ENCODE measurements at places on chromosomes 12 and 14. TPM values are rescaled to one million over a fixed set of nuclear protein-coding genes. Genes with fewer than 3 reads are reported as not detected.

The ALX1 gene
- not detected for total RNA-seq

GRCh38 chr14:63614679-63615363 lies 26.9 kb downstream of the WDR89 start:
- no peak overlapping the region for H3K4me3 ChIP-seq
- no peaks in the 10 kb centered on the region for H3K27me3 ChIP-seq
- H3K4me1 ChIP-seq: no peaks in the 10 kb centered on the region

GRCh38 chr12:48291511-48291910 lies 59.2 kb downstream of the ZNF641 start:
- no peak overlapping the region for H3K27ac ChIP-seq
- no peaks in the 10 kb centered on the region for H3K36me3 ChIP-seq
- no peaks in the 10 kb centered on the region for H3K4me1 ChIP-seq
- no peak for DNase-seq

DNA sequence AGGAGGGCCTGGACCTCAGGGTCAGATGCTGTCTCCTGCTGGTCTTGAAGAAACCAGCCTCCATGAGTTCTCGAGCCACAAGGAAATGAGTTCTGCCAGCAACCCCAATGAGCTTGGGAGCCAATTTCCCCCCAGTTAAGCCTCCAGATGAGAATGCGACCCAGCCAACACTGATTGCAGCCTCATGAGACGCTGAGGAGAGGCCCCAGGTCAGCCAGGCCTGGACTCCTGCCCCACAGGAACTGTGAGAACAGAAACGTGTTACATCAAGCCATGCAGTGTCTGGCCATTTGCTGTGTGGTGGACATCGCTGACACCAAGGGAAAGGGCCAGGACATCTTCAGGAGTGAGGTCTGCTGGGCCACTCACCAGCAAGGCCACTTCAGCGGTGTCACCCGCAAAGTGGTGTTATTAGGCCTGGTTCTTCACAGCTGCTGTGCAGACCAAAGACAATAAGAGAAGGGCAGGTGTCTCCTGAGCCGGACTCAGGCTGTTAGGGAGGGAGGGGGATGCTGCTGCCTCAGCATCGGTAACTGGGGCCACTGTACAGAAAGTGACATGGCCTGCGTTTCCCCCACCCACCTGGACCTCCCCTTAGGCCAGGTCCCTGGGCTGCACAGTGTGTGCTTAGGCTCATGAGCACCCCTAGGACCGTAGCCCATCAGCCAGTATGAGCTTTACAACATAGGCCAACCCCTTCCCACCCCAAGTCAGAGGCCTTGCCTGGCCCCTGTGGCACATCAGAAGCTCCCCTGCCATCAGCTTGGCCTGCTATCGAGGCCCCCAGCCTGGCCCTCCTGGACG lies 272.4 kb upstream of the RTL1 start:
- DNase-seq: no peak
- no peaks in the 10 kb centered on the region for H3K4me1 ChIP-seq
- H3K27ac ChIP-seq: no peak overlapping the region
- H3K36me3 ChIP-seq: no peaks in the 10 kb centered on the region

The CBLN3 gene
- 1.8 TPM for total RNA-seq

GRCh38 chr14:26204728-26205479 lies 392.9 kb downstream of the NOVA1 start:
- H3K36me3 ChIP-seq: no peaks in the 10 kb centered on the region
- peak overlapping the region; percentile 24 for H3K4me3 ChIP-seq
- peak; percentile 20 for DNase-seq

The PTPN6 gene
- 48.1 TPM for total RNA-seq

DNA sequence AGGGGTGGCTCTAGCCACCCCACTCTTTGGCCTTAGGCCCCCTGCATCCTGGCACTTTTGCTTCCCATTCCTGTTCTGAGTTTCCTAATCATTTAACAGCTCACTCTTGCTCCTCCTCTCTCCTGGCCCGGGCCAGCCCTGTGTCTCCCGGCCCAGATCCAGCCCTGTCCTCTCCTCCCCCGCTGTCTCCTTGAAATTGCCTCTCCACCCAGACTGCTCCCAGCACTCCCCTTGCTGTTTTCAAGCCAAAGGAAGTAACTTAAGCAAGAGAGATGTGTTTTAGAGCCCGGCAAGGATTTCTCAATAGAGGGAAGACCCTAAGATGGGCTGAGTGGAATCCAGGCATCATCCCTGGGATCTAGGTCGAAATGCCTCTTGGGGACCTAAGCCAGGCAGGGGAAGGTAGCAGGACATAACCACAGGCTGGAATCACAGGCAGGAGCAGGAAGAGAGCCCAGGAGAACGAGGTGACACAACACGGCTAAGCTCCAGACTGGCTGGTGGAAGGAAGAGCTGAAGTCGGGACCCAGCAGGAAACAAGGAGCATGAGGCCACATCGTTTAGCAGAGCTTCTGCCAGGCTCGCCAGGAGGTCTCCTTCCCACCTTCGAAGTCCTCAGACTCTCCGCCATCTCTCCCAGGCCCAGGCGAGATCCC lies 2.0 kb upstream of the LRP1-AS start:
- no peak overlapping the region for H3K4me3 ChIP-seq
- peaks cover 38% of the 10 kb centered on the region for H3K4me1 ChIP-seq
- H3K36me3 ChIP-seq: no peaks in the 10 kb centered on the region
- H3K27ac ChIP-seq: peak overlapping the region; percentile 84
- DNase-seq: peak; percentile 82

The CCDC196 gene
- total RNA-seq: 0.82 TPM

DNA sequence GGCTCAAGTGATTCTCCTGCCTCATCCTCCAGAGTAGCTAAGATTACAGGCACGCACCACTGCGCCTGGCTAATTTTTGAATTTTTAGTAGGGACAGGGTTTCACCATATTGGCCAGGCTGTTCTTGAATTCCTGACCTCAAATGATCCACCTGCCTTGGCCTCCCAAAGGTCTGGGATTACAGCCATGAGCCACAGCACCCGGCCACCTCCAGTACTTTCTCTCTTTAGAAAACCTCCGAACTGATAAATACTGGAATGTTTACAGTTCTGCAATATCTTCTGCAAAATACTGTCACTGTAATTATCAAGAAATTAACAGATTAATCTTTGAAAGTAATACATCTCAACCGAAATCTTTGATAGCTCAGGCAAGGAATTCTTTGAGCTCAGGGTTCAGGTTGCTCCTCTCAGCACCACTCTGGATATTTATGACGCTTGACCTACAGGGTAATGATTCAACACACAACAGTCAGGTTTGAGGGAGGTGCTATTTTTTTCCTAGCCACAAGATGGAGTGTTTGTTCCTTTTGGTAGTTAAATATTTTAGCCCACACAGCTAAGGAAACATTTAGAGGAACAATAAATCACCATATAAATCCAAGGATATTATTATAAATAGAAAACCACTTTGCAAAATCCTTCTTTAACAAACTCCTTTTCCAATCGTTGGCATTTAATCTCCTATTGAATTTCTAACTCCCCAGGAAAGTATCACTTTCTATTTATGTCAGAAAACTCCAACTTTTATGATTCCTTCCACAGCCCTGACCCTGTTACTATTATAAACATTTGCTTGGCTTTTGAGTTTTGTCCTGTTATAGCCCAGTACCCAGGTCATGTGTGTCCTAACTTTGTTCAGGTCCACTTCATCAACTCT lies 48.6 kb upstream of the GTF2A1 start:
- no peaks in the 10 kb centered on the region for H3K36me3 ChIP-seq
- H3K27ac ChIP-seq: no peak overlapping the region
- H3K27me3 ChIP-seq: no peaks in the 10 kb centered on the region

DNA sequence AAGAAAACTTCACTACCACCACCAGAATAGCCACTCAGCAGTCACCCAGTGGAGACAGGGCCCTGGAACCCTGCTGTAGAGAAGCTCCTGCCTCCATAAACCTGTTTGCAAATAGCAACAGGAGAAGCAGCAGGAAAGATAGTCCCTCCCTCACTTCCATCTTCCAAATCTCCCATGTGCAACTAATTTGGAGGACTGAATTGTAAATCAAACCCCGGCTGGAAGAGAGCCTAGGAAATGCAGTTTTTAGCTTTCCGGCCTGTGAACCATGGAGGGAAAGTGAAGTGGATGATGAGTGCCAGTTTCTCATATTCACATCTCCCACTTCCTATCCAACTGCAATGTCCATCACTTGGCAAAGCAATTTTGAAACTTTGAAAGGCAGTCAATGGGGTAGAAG lies 167.2 kb upstream of the FRMD6 start:
- H3K4me3 ChIP-seq: no peak overlapping the region
- DNase-seq: no peak
- H3K4me1 ChIP-seq: no peaks in the 10 kb centered on the region
- no peaks in the 10 kb centered on the region for H3K27me3 ChIP-seq
- no peak overlapping the region for H3K27ac ChIP-seq

The FIGNL2 gene
- total RNA-seq: 0.35 TPM

DNA sequence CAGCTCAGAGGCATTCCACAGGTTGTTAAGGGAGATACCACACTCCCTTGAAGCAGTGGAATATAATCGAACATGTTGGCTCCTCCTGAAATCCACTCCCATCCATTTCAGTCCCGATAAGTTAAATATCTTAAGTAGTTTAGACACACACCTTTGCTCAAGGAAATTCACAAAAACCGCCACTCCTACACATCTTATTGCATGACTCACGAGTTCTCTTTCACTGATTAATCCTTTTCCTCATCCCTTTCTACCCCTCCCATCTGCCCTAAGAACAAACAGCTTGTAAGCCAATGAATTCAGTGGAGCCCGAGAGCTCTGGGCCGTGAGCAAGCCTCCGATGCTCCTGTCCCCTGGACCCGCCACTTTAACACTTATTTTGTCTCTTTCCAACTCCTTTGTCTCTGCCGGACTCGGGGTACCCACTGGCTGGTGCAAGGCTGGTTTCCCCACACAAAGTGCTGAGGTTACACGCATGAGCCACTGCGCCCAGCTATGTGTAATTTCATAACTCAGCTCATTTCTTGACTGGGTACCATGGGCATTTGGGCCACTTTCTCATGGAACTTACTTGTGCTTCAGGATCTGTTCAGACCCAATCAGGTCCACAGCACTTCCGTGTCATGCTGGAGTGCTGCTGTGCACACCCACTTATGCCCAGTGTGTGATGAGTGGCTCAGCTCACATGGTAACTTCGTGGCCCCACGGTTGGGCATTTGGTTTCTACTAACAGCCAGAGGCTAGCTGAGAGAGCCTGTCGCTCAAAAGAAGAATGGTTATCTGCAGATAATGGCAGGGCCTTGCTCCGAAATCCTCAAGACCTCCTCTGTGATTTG lies 171.8 kb upstream of the ALG10B start:
- H3K4me1 ChIP-seq: no peaks in the 10 kb centered on the region
- H3K36me3 ChIP-seq: no peaks in the 10 kb centered on the region
- no peak overlapping the region for H3K27ac ChIP-seq

The RHNO1 gene
- 25.5 TPM for total RNA-seq

The CLEC9A gene
- total RNA-seq: 0.47 TPM

DNA sequence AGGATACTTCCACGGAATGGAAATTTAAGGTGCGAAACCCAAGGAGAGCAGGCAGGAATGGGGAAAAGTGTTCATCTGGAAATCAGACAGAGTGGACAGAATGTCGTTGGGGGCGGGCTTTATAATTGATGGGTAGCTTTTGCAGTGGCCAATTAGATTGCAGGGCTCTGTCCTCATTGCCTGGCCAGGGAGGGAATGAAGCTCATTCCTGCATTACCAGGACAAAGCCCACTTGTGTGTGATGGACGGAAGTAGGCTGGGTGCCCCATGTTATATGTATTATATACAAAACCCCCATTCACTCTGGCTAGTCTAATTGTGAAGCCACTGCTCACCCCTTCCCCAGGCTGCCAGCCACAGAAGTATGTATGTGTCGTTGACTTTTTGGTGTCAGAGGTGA lies 23.6 kb downstream of the ZNF664 start:
- H3K27ac ChIP-seq: no peak overlapping the region
- no peak for DNase-seq
- no peaks in the 10 kb centered on the region for H3K4me1 ChIP-seq
- no peak overlapping the region for H3K4me3 ChIP-seq

DNA sequence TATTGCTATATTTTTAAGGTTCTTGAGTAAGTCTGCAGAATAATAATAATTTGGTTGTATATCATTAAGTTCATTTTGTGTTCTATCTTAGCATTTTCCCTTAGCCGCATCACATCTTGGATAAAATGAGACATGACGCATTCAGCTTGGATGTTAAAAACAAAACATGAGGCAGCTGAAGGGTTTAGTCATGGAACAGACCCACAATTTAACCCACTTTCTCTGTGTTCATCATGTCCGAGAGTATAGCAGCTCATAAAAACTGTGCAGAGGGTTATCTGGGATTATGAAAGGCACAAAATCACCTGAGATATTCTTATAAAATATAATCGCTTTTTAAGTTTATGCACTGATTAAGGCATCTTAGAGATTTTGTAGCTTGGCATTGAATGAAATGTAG lies 219.3 kb downstream of the TRHDE start:
- H3K4me3 ChIP-seq: no peak overlapping the region
- no peaks in the 10 kb centered on the region for H3K4me1 ChIP-seq
- no peak for DNase-seq
- H3K36me3 ChIP-seq: no peaks in the 10 kb centered on the region

DNA sequence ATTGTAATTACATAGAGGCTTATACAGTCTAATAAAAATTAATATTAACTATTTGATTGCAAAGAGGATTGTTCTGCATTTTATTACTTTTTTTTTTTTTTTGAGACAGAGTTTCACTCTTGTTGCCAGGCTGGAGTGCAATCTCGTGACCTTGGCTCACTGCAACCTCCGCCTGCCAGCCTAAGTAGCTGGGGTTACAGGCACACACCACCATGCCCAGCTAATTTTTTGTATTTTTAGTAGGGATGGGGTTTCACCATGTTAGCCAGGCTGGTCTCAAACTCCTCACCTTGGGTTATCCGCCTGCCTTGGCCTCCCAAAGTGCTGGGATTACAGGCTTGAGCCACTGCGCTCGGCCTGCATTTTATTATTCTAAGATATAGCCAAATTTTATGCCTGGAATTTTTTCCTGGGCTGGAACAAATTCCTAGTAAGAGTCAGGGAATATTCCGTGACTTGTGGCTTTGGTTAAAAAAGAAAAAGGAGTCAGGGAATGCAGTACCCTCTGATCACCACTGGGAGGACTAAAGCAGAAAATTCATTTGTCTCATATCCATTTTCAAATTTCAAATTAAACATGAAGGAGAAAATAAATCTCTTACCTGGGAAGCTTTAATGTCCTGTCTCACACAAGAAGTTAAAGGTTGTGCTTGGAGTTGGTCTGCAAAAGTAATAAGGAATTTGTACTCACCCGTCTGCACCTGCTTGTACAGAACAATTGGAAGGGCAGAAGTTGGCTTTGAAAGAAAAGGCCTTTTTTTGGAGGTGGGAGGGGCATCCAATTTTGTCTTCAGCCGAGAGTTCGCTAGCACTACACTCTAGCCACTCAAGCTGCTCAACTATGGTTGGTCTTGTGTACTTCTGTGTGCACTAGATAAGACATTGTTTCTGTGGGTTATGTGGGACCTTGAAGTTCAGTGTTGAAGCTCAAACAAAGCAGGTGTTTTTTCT lies 8.7 kb downstream of the MARK3 start:
- no peaks in the 10 kb centered on the region for H3K27me3 ChIP-seq
- DNase-seq: no peak
- no peak overlapping the region for H3K27ac ChIP-seq
- H3K4me1 ChIP-seq: peaks cover 10% of the 10 kb centered on the region
